ENCODE measurements at places on chromosomes 16 and 17.

GRCh38 chr17:44269535-44270240, 1.8 kb upstream of the SLC4A1 start:
- DNase-seq = no peak

- no peak for DNase-seq
Observed at GRCh38 chr16:58970775-58971174, 236.7 kb upstream of the GOT2 start.

DNA sequence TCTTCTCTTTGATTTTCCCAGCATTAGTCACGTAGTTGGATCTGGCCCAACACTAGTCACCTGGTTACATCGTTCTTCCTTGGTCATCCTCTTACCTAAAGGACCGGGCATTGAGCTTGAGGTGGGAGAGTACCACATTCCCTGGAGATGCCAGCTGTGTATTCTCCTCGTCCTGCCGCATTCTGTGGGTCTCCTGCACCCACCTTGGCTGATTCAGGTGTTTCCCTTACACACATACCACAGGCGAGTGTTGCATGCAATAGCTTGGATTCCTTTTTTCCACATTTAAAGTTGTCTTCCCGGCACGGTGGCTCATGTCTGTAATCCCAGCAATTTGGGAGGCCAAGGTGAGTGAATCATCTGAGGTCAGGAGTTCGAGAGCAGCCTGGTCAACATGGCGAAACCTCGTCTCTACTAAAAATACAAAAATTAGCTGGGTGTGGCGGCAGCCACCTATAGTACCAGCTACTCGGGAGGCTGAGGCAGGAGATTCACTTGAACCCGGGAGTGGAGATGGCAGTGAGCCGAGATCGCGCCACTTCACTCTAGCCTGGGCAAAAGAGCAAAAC, 21.6 kb upstream of the CLEC18C start:
- DNase-seq = no peak

- no peak for DNase-seq
Observed at GRCh38 chr17:39673335-39674081, 5.3 kb downstream of the PNMT start.

GRCh38 chr16:31118223-31119155, 1.0 kb downstream of the KAT8 start:
- DNase-seq = no peak

- no peak for DNase-seq
Observed at GRCh38 chr16:88194397-88195268, 188.1 kb upstream of the ZNF469 start.

DNA sequence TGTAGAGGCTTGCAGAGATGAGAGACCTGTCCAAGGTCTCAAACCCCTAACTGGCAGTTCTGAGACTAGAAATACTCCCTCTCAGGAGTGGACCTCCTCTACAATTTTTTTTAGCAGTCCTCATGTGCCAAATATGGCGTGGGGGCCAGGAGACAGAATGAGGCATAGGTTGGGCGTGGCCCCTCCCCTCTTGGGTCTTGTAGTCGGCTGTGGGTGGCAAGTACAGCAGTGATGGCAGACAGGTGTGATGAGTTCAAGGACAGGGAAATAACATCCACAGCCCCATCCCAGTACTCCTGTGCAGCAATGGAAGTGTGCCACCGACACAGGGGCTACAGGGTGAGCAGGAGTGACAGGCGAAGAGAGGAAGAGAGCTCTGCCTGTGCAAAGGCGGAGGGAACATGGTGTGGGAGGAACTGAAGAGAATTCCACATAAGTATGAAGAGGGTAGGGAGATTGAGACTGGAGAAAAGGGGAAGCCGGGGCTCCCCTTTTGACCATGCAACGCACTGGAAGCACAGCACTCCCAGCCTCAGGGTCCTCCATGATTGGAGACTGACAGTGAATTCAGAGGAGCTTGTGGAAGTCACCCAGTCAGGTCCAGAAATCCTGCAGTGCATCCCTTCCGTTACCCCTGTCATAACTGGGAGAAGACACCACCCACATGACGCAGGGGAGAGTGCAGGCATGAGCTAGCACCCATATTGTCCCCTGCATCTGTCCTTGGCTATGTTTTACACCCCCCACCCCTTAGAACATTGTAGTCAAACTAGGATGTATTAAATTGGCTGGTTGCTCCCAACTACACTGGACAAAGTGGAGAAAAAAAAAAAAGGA, 14.8 kb upstream of the CETP start:
- no peak for DNase-seq

DNA sequence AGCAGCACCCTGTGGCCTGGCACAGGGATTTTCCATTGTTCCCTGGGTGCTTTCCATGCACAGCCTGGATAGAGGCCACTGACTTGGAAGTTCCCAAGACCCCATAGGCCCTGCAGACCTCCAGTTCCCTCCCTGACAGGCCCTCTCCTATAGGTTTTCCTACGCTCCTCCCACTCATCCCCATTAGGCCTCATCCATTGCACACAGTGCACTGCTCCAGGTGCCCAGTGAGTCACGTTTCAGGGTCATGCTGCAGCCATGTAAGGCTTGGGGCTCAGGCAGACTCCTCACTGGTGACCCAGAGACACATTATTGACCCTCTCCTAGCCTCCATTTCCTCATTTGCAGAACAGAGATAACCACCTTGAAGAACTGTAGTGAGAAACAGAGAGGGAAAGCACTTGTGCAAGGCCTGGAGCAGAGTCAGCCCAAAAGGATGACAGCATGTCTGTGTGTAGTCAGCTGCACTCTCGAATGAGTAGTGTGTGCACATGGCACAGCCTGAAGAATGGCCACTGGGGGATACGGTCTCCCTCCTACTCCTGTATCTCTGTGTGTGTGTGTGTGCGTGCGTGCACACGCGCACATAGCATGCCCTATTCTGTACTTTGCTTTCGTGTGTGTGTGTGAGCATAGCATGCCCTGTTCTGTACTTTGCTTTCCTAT, 26.8 kb downstream of the DRC3 start:
- no peak for DNase-seq

DNA sequence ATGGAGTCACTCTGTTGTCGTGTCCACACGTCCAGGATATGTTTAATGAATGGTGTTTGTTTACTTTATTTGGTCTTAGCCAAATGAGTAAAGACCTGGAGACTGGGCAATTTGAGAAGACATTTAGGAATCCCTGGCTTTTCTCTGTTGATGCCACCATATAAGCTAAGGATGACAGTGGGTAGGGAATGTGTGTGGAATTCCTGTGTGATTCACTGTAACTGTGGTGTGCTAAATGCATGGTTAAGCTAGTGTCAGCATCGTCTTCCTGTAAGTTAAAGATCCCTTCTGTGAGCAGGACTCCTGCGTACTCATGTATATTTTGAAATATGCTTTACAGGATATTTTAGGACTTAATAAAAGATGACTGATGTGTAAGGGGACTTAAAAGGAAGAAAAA, 26.4 kb downstream of the GOSR1 start:
- no peak for DNase-seq

DNA sequence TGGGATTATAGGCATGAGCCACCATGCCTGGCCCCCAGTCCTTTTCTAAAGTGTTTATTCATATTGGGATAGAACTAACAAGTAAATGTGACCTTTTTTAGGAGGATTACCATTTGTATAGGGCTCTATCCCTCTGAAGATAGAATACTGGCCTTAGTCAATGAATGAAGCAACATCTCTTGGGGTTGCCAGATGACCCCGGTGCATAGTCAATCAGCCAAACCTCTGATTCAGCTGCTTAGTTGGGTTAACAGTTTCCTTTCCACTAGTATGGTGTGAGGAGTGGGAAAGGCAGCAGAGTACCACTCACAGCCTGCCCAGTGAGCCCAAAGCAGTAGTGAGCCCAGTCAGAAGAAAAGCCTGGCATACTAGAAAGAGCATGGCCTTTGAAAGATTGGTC, 94.6 kb upstream of the TBX2 start:
- DNase-seq = no peak

GRCh38 chr17:44854192-44854591, 6.5 kb downstream of the HIGD1B start:
- DNase-seq = no peak

DNA sequence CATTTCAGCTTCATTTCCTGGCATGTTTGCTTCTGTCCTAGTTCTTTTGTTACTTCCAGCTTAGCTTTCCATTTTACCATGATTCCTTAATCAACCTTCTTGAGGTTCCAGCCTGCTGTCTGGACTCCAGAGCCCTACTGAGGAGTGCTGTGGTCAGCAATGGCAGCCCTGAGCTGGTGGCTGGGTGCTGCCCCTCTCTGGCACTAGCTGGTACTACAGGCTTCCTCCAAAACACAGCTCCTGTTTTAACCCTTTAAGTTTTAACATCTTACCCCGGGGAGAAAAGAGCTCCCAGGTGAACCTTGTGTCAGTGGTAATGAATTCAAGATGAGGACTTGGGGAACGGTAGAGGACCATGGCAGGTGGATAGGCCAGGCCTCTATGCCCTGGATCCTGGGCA, 395.5 kb downstream of the TMEM114 start:
- no peak for DNase-seq

GRCh38 chr17:16141685-16142084, 73.6 kb downstream of the NCOR1 start:
- no peak for DNase-seq

DNA sequence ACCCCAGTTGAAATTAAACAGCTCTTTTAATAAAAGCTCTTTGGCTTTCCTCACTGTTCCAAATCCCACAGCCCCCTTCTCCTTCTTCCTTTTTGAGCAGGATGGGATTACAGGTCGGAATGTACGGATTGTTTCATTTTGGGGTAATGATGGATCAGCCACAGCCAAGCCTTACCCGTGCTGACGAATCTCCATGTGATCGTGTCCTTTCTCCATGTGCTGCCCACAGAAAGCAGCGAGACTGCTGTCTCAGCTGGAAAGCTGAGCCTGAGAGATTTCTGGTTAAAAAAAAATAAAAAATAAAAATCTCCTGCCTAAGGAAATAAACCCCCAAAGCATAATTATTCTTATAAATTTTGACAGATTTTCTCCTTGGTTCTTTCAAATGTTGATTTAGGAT, 276.6 kb downstream of the CPPED1 start:
- no peak for DNase-seq

- no peak for DNase-seq
Observed at GRCh38 chr17:49370971-49371834, 9.2 kb upstream of the ZNF652 start.

GRCh38 chr17:27596566-27597187, 34.3 kb upstream of the LGALS9 start:
- no peak for DNase-seq

Data from activated T-helper 2 cell treated with anti-CD3 and anti-CD28 coated beads, Interferon-gamma antibody, Interleukin-2, Interleukin-4, amounts not matched to agents 10 μg/mL and 5 μg/mL and 100 μg/mL, durations not matched to agents 14 hours and 24 hours and 36 hours (primary cell).